ENCODE measurements at places on chromosomes 13 and 19.
A peak's percentile ranks its signal among the peaks of the same experiment; 100 is the strongest.

GRCh38 chr13:45792827-45793303, 58.7 kb downstream of the SIAH3 start:
- DNase-seq, result no peak

- DNase-seq, result peak; percentile 70
Observed at GRCh38 chr19:47013041-47013517, 6.6 kb upstream of the NPAS1 start.

DNA sequence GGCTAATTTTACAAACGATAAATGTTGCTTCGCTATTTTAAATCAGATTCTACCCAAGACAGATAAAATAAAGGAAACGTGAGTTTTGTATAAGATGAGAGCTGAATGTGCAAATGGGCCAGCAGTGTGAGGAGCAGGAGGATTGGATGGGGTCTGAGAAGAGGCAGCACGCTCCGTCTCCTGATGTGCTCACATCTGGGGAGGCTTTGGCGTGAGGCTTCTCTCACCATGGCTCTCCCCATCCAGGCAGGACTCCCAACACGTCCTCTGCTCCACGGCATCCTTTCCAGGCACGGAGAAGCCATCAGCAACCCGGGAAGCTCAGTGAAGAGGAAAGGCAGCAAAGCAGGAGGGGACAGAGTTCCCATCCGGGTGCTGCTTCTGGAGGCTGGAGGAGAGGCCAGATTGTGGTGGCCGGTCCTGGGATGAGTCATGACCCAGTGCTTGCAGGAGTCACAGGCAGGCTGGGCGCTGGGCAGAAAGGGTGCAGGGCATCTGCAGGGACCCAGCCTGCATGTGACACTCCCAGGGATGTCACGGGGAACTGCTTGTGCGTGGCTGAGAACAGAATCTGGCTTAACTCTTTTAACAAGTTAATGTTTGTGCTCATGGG, 47.5 kb downstream of the ZNF536 start:
- no peak for DNase-seq

DNA sequence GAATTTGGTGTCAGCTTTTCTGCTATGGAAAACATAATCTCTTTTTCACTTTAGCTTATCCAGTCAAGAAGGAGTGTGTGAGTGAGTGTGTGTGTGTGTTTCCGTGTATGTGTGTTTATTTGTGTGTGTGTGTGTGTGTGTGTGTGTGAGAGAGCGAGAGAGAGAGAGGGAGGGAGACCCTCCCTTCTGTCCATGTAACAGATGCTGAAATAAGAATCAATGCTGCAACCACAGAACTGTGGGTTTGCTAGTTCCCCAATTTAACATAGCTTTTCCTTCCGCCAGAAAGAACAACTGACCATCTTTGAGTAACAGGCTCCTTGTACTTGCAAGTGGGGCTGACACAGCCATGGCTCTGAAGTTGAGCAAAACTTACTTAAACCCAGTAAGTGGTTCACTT, 5.2 kb downstream of the LCP1 start:
- no peak for DNase-seq

DNA sequence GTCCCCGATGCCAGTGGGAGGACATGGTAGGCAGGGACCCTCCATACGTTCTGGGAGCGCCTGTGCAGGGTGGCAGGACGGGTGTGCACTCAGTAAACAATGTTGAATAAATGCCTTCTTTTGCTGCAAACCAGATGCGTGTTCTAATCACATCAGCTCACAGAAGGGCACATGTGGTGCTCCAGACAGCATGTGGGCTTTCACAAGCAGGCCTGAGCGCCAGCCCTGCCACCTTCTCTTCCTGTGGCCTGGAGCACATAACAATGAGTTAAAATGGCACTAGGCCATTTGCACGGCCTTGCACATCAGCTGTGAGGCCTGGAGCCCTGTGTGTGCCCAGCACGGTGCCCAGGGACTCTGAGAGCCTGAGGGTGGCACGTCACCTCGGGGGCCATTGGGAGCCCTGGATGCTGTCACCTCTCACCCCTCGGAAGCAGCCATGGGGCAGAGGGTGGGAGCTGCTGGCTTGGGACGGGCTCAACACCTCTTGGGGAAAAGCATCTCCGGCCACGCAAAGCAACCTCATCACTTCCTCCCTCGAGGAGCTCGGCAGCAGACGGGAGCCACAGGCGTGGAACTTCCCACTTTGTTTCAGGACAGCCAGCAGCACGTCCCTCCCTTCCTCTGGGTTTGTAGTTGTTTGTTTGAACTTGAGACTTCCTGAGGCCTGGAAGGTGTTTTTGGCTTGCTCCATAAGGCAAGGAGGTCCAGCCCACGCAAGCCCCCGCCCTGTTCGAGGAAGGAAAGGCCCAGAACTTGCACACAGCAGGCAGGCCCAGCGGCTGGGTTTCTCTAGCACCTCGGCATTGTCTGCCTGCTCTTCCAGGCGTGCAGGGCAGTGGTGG, 9.8 kb downstream of the MCF2L start:
- no peak for DNase-seq

DNA sequence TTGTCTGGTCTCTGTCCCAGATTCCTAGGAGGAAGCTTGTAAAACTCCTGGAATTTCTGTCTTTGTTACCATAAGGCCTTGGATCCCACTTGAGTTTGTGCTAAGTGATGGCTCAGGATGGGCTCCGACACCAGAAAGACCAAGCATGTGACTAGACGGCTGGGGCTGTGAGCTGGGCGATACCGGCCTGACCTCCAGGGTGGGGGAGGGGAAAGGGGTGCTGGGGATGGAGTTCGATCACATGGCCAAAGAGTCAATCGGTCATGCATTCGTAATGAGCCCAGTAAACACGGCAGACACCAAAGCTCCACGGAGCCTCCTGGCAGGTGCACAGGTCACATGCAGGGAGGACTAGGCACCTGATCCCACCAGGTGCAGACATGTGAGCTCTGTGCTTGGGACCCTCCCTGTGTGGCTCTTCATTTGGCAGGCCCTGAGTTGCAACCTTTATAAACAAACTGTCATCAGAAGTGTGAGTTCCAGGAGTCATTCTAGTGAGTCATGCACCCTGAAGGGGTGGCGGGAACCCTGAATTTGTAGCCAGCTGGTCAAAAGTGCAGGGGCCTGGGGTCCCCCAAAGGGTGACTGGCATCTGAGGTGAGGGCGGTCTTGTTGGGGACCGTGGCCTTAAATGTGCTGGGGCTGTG, 27.1 kb downstream of the ELAVL1 start:
- DNase-seq, result no peak

DNA sequence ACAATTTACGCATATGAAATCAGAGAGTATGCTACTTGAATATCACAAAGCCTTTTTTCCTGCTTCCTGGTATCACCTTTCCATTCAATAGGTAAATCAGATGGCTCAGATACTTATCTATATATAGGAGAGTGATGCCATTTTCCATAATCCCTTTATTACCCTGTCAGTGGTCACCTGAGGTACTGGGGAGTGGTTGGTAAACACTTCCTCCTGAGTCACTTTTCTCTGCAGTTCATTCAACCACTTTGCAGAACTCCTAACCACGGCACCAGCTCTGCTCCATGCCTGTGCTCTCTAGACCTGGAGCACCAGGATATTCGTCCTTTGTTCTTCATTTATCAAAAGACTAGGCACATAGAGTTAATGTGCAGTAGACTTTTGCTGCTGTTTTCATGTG, 748.5 kb upstream of the KLHL1 start:
- DNase-seq, result no peak

- no peak for DNase-seq
Observed at GRCh38 chr19:58003174-58003828, 681 bp upstream of the ZNF606 start.

GRCh38 chr19:33143897-33144405, 12.0 kb downstream of the WDR88 start:
- DNase-seq, result peak; percentile 56

- no peak for DNase-seq
Observed at GRCh38 chr13:74966275-74966674, 515.7 kb downstream of the TBC1D4 start.

- DNase-seq, result peak; percentile 32
Observed at GRCh38 chr13:84297251-84297650, 415.0 kb upstream of the SLITRK1 start.

DNA sequence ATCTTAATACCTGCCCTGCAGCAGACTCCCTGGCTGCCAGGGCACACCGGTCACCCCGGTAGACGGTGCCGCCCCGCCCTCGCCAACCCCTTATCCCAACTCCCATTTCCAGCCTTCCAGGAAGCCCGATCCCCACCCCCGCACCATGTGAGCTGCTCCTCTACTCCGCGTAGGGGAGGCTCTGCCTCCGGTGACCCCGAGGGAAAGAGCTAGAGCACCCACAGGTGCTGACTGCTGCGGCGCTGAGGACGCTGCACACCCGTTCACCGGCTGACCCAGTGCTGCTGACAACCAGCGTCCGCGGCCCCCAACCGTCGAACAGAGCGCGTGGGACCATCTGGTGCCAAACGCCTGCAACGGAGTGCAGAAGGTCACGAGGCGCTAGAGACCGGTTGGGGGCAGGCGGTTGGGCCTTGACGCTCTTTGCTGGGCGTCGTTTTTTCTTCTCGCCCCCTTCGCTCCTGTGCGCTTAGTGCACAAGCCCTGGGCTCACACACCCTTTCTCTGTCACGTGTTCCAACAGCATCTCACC, 59.6 kb upstream of the ZNF599 start:
- no peak for DNase-seq

DNA sequence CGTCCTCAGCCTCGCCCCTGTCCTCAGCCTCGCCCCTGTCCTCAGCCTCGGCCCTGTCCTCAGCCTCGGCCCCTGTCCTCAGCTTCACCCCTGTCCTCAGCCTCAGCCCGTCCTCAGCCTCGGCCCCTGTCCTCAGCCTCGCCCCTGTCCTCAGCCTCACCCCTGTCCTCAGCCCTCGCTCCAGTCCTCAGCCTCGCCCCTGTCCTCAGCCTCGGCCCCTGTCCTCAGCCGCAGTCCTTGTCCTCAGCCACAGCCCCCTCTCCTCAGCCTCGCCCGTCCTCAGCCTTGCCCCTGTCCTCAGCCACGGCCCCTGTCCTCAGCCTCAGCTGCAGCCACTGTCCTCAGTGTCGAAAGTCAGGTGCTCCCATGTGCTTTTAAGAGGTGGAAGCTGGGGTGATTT, 10.5 kb downstream of the C13orf46 start:
- no peak for DNase-seq

- peak; percentile 82 for DNase-seq
Observed at GRCh38 chr19:40705362-40705651, 11.4 kb downstream of the COQ8B start.

- DNase-seq, result peak; percentile 20
Observed at GRCh38 chr19:24140099-24140498, 53.1 kb downstream of the ZNF254 start.

GRCh38 chr19:15231271-15231670, 977 bp downstream of the EPHX3 start:
- DNase-seq, result no peak

DNA sequence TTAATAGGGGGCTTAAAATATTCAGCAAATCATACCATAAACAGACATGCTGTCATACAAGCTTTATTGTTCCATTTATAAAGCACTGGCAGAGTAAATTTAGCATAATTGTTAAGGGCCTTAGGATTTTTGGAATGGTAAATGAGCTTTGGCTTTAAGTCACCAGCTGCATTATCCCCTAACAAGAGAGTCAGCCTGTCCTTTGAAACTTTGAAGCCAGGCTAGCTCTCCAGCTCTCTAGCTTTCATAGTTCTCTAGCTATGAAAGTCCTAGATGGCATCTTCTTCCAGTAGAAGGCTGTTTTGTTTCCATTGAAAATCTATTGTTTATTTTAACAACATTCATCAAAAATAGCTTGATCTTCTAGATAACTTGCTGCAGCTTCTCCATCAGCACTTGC, 420.8 kb upstream of the GPC6 start:
- no peak for DNase-seq

- no peak for DNase-seq
Observed at GRCh38 chr13:52885141-52885540, 36.7 kb upstream of the PCDH8 start.

GRCh38 chr19:31882709-31883108, 462.7 kb upstream of the ZNF507 start:
- DNase-seq, result no peak

GRCh38 chr13:93364166-93364565, 137.6 kb downstream of the GPC6 start:
- peak; percentile 59 for DNase-seq

- DNase-seq, result no peak
Observed at GRCh38 chr13:109254274-109254673, 532.1 kb downstream of the IRS2 start.

DNA sequence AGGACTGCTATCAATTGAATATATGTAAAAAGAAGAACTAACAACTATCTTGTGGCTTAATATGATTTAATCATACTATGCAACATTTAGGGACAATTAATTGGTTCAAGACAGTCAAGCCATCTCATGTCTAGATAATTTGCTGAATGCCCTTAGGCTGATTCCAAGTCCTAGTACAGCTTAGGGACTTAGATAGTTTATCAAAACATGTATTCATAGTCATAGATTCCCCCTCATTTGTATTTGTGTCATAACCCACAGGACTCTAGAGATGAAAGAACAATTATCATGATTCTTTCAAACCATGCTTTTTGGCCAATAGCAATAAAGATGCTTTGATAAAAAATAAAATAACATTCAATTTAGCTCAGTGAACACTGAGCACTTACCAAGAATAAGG, 607.6 kb downstream of the SLITRK1 start:
- no peak for DNase-seq

DNA sequence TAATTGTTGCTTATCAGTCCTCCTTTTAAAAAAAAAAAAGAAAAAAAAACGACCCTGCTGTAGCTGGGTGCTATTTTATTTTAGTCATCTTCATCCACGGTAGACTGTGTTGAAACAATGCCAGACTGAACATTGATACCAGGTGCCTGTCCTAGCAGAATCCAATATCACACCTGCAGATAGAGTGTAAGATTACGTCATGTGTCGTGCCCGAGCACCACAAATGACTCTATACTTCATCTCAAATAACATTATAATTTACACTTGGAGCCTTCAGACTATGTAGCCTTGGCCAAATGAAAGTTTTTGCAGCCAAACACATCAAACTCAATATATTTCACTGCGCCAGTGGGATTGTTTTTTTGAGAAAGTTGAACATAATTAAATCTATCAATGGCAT, 410.6 kb downstream of the FGF9 start:
- no peak for DNase-seq

GRCh38 chr13:106176117-106176516, 359.3 kb downstream of the EFNB2 start:
- peak; percentile 91 for DNase-seq

DNA sequence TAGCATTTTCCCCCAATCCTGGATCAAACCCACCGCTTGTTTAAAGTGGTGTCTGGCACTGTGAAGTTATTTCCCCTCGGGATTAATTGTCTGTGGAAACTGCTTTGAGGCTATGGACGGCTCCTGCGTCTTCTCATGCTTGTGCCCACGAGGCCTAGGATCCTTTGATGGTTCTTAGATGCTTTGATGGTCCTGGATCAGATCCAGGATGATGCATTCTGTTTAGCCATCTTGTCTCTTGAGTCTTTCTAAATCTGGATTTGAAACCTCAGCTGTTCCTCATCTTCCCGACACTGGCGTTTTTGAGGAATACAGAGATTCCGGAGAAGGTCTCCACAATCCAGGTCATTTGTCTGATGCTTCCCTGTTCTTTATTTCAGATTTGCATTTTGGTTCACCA, 36.1 kb upstream of the USP29 start:
- no peak for DNase-seq
